ENCODE measurements at places on chromosomes 4 and X. TPM values are rescaled to one million over a fixed set of nuclear protein-coding genes. Genes with fewer than 3 reads are reported as not detected.

DNA sequence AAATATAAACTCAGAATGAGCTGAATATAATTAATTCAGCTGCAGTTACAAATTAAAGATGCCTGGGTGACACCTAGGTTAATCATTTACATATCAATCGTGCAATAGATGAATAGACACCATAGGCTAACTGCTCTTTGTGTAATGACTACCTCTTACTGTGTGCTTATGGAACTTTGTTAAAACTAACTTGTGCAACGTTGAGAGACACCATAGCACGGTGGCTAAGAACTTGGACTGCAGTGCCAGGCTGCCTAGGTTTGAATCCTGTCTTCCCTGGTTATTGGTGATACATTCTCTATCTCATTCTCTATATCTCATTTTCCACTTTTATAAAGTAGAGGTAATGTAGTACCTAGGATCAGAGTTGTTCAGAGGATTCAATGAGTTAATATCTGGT lies 46.9 kb downstream of the SMAD1 start:
- no peaks in the 10 kb centered on the region for H3K36me3 ChIP-seq
- H3K4me3 ChIP-seq, result no peak overlapping the region
- no peaks in the 10 kb centered on the region for H3K27me3 ChIP-seq
- H3K27ac ChIP-seq, result no peak overlapping the region

DNA sequence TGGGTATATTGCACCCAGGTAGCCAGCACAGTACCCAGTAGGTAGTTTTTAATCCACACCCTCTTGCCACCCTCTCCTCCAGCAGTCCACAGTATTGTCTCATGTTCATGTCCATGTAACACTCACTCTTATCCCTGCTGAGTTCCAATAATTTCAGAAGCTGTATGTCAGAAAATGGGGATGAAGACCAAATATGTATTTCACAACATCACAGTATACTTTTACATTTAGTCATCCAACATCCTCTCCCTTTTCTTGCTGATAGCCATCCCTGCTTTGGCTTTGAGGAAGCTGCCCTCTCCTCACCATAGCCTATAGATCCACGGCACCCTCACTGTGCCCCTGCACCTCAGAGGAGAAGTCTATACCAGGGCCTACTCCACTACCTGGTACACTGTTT lies 126.0 kb upstream of the LDB2 start:
- H3K27me3 ChIP-seq, result peaks cover 55% of the 10 kb centered on the region
- no peaks in the 10 kb centered on the region for H3K36me3 ChIP-seq
- no peak for DNase-seq
- no peak overlapping the region for H3K4me3 ChIP-seq
- no peaks in the 10 kb centered on the region for H3K4me1 ChIP-seq
- no peak overlapping the region for H3K27ac ChIP-seq

- no peak overlapping the region for H3K4me3 ChIP-seq
- H3K27ac ChIP-seq, result no peak overlapping the region
- DNase-seq, result no peak
- no peaks in the 10 kb centered on the region for H3K27me3 ChIP-seq
- no peaks in the 10 kb centered on the region for H3K36me3 ChIP-seq
These were observed 15.4 kb upstream of the CDKL5 start for GRCh38 chrX:18410038-18410437.

DNA sequence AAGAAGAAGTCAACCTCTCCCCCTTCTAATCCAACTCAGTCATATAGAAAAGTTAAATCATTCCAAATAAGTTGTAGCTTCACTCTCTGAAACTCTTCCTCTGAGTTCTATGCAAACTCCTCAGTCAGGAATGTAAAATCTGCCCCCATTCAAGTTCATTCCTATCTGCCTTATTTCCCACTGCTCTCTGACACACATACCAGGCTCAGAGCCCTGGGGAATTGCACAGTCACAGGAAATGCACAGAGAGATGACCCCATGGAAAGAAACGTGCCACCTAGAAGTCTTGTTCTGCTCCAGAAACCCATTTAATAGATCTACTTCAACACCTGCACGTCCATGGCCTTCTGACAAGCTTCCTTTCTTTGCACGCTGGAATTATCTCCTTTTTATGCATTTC lies 236.0 kb upstream of the VCX3A start:
- no peaks in the 10 kb centered on the region for H3K4me1 ChIP-seq
- H3K27me3 ChIP-seq, result no peaks in the 10 kb centered on the region
- H3K36me3 ChIP-seq, result no peaks in the 10 kb centered on the region
- DNase-seq, result no peak

Gene HHIP
- total RNA-seq, result not detected

Gene MAGED2
- 123 TPM for total RNA-seq

DNA sequence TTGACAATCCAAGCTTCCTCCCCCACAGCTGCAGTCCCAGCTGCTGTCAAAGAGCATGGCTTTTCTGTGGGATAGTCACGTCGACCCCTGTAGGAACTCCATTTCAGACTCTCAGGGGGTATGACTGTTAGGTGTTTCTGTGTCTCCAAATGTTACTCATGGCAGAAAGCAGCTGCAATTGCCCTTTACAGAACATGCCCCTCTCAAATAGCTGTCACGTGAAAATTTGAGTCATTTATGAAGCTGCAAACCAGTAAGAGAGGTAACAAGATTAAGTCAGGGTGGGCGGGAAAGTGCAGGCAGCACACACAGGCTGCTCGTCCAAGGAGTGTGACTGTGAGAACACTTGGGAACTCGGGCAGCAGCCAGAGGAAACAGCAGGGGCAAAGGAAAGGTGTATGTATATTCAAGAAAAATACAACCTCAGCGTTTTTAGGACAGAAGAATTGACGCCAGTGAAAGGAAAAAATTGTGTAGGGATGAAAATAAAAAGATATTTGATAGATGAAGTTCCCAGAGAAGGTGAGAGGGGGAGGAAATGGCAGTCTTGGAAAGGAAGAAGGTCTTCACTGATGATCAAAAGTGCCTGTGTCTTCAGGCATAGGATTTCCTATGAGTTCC lies 66.5 kb upstream of the TMEM184C start:
- H3K27me3 ChIP-seq, result peaks cover 14% of the 10 kb centered on the region
- peaks cover 5% of the 10 kb centered on the region for H3K4me1 ChIP-seq
- no peak overlapping the region for H3K4me3 ChIP-seq
- DNase-seq, result no peak

- no peak overlapping the region for H3K27ac ChIP-seq
- no peaks in the 10 kb centered on the region for H3K4me1 ChIP-seq
- DNase-seq, result no peak
- H3K36me3 ChIP-seq, result no peaks in the 10 kb centered on the region
- no peak overlapping the region for H3K4me3 ChIP-seq
- H3K27me3 ChIP-seq, result no peaks in the 10 kb centered on the region
These were observed 131.8 kb downstream of the SPOCK3 start for GRCh38 chr4:167102475-167102874.

DNA sequence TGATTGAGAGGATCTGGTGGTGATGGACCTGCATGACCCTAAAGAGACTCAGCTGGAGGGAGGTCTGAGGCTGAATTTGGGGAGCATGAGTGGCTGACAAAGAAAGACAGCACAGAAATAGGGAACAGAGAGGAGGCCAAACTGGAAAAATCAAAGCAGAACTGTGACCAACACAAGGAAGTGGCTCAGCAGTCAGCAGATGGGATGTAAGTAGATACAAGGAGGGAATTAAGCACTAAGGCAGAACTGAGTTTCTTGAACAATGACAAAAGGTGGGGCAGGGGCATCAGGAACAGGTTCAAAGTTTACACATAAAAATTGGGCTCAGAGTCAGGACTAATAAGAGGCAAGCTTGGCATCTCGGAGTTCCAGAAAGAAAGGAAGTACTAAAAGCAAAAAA lies 144.3 kb upstream of the KLF3 start:
- no peak for DNase-seq
- peaks cover 55% of the 10 kb centered on the region for H3K4me1 ChIP-seq
- H3K36me3 ChIP-seq, result peaks cover 29% of the 10 kb centered on the region

DNA sequence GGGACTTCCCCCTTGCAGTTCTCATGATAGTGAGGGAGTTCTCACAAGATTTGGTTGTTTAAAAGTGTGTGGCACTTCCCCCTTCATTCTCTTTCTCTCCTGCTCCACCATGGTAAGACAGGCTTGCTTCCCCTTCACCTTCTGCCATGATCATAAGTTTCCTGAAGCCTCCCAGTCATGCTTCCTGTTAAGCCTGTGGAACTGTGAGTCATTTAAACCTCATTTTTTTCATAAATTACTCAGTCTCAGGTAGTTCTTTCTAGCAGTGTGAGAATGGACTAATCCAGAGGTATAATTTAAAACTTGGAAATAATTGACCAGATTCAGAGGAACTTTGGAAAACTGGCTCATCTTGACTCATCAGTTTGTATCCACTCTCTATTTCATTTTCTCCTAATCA lies 129.0 kb downstream of the TMEM47 start:
- no peak overlapping the region for H3K27ac ChIP-seq
- no peaks in the 10 kb centered on the region for H3K36me3 ChIP-seq
- no peaks in the 10 kb centered on the region for H3K4me1 ChIP-seq
- no peak overlapping the region for H3K4me3 ChIP-seq
- no peaks in the 10 kb centered on the region for H3K27me3 ChIP-seq
- no peak for DNase-seq

GRCh38 chrX:87063642-87064041 lies 454.0 kb upstream of the KLHL4 start:
- no peaks in the 10 kb centered on the region for H3K27me3 ChIP-seq
- H3K36me3 ChIP-seq, result no peaks in the 10 kb centered on the region
- H3K4me3 ChIP-seq, result no peak overlapping the region
- no peak for DNase-seq
- no peak overlapping the region for H3K27ac ChIP-seq
